Liver (tissue), 10 donors: ENCODE measurements at places on chromosomes 3 and 15. TPM values are rescaled to one million over a fixed set of nuclear protein-coding genes. Genes with fewer than 3 reads are reported as not detected.

- no peak for DNase-seq
- H3K27me3 ChIP-seq = no peaks in the 10 kb centered on the region
- H3K4me1 ChIP-seq = no peaks in the 10 kb centered on the region
- H3K27ac ChIP-seq = no peak overlapping the region
These were observed 121.4 kb downstream of the FAM43A start for GRCh38 chr3:194806991-194807630.

- no peak for DNase-seq
- H3K4me1 ChIP-seq = no peaks in the 10 kb centered on the region
- no peaks in the 10 kb centered on the region for H3K27me3 ChIP-seq
- no peak overlapping the region for H3K27ac ChIP-seq
- H3K36me3 ChIP-seq = no peaks in the 10 kb centered on the region
These were observed 467.4 kb upstream of the BCHE start for GRCh38 chr3:166304584-166304983.

The NMNAT3 gene
- total RNA-seq = 3.5 TPM

GRCh38 chr15:65595960-65596359 is 15.0 kb downstream of the INTS14 start:
- peaks cover 13% of the 10 kb centered on the region for H3K36me3 ChIP-seq
- H3K27me3 ChIP-seq = no peaks in the 10 kb centered on the region
- no peaks in the 10 kb centered on the region for H3K4me1 ChIP-seq

DNA sequence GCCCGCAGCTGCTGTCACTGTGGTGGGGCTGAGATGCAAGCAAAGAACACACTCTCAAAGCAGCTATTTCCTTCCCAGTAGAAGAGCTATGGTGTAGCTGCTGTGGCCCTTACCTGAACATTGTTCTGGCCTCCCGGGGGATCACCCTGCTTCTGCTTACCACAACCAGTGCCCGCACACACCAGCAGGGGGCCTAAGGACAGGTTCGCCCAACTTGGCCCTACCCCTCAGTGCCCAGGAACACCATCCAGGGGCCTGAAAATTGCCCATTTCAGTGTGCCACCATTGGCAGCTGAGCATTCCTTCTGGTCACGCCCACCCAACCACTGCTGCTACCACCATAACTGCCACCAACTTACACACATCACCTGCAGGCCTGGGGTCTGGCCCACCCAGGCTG is 113.0 kb downstream of the TP63 start:
- H3K4me3 ChIP-seq = no peak overlapping the region
- DNase-seq = no peak
- H3K36me3 ChIP-seq = no peaks in the 10 kb centered on the region
- H3K4me1 ChIP-seq = no peaks in the 10 kb centered on the region

The ALDH1A2 gene
- total RNA-seq = 1.2 TPM

- H3K27ac ChIP-seq = no peak overlapping the region
- no peaks in the 10 kb centered on the region for H3K27me3 ChIP-seq
- no peak overlapping the region for H3K4me3 ChIP-seq
- H3K4me1 ChIP-seq = peaks cover 21% of the 10 kb centered on the region
- DNase-seq = no peak
These were observed 402.0 kb upstream of the TBL1XR1 start for GRCh38 chr3:177599326-177599725.

GRCh38 chr3:152549263-152549662 is 280.5 kb downstream of the MBNL1 start:
- no peaks in the 10 kb centered on the region for H3K36me3 ChIP-seq
- no peaks in the 10 kb centered on the region for H3K27me3 ChIP-seq
- no peak for DNase-seq
- no peaks in the 10 kb centered on the region for H3K4me1 ChIP-seq
- H3K4me3 ChIP-seq = no peak overlapping the region
- H3K27ac ChIP-seq = no peak overlapping the region

GRCh38 chr3:50616770-50617095 is 218 bp upstream of the MAPKAPK3 start:
- DNase-seq = peak; percentile 90
- peak overlapping the region; percentile 73 for H3K4me3 ChIP-seq
- peak overlapping the region; percentile 74 for H3K27ac ChIP-seq

GRCh38 chr15:39960411-39960810 is 26.5 kb downstream of the EIF2AK4 start:
- H3K4me1 ChIP-seq = no peaks in the 10 kb centered on the region
- no peaks in the 10 kb centered on the region for H3K27me3 ChIP-seq
- H3K27ac ChIP-seq = no peak overlapping the region
- H3K4me3 ChIP-seq = no peak overlapping the region
- H3K36me3 ChIP-seq = peaks cover 9% of the 10 kb centered on the region

GRCh38 chr15:51702710-51703109 is 21.4 kb downstream of the SCG3 start:
- no peak overlapping the region for H3K4me3 ChIP-seq
- no peak overlapping the region for H3K27ac ChIP-seq
- no peaks in the 10 kb centered on the region for H3K36me3 ChIP-seq
- H3K4me1 ChIP-seq = no peaks in the 10 kb centered on the region
- H3K27me3 ChIP-seq = no peaks in the 10 kb centered on the region

DNA sequence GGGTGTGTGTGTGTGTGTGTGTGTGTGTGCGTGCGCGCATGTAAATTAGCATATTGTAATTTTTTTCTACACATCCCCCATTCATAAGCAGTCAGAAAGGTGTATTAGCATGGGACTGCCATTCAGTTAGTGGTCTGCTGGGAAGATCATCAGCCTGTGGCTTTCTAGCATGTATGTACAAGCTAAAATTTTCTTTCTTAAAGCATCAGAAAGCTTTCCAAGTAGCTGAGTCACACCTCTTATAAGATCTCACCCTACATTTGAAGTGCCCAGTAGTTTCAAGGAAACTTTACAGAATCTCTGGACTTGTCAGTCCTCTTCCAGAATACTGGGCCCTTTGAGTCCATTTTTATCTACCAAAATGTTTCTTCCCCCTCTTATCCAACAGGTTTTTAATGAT is 411.4 kb upstream of the TPRG1 start:
- no peaks in the 10 kb centered on the region for H3K36me3 ChIP-seq
- H3K27me3 ChIP-seq = no peaks in the 10 kb centered on the region
- no peak for DNase-seq
- no peak overlapping the region for H3K27ac ChIP-seq

GRCh38 chr3:85710490-85710889 is 751.7 kb downstream of the CADM2 start:
- no peaks in the 10 kb centered on the region for H3K36me3 ChIP-seq
- H3K4me1 ChIP-seq = no peaks in the 10 kb centered on the region

- no peaks in the 10 kb centered on the region for H3K27me3 ChIP-seq
- no peaks in the 10 kb centered on the region for H3K4me1 ChIP-seq
- DNase-seq = no peak
- H3K36me3 ChIP-seq = no peaks in the 10 kb centered on the region
These were observed 122.2 kb downstream of the SYNPR start for GRCh38 chr3:63400246-63400860.

DNA sequence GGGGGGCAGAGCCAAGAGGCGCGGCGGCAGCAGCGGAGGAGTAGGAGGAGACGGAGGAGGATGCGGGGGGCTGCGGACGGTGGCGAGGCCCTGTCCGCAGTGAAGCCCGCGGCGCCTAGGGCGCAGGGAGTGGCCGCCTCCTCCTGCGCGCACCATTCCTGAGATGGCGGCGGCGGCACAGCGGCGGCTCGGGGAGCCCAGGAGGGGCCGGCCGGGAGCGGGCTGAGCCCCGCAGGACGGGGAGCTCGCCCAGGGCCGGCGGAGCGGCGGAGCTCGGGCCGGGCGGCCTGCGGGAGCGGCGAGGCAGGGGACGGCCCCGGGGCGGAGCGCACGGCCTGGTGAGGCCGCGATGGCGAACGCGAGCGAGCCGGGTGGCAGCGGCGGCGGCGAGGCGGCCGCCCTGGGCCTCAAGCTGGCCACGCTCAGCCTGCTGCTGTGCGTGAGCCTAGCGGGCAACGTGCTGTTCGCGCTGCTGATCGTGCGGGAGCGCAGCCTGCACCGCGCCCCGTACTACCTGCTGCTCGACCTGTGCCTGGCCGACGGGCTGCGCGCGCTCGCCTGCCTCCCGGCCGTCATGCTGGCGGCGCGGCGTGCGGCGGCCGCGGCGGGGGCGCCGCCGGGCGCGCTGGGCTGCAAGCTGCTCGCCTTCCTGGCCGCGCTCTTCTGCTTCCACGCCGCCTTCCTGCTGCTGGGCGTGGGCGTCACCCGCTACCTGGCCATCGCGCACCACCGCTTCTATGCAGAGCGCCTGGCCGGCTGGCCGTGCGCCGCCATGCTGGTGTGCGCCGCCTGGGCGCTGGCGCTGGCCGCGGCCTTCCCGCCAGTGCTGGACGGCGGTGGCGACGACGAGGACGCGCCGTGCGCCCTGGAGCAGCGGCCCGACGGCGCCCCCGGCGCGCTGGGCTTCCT is at the start of gene GPR27:
Gene GPR27, plus strand, starts transcription at position 155 of the 909 bp plus-strand sequence. Its CDS starts 195 bp downstream, at position 350.
- no peaks in the 10 kb centered on the region for H3K27me3 ChIP-seq
- H3K4me1 ChIP-seq = peaks cover 11% of the 10 kb centered on the region
- no peak within 1 kb of the TSS for H3K27ac ChIP-seq
- H3K4me3 ChIP-seq = peak within 1 kb of the TSS; percentile 28
- no peak for DNase-seq
- H3K36me3 ChIP-seq = no peaks in the 10 kb centered on the region

The TGM4 gene
- not detected for total RNA-seq

The ANKUB1 gene
- not detected for total RNA-seq

The ZNF654 gene
- 7.2 TPM for total RNA-seq

GRCh38 chr3:15309662-15310335 is 22.6 kb downstream of the SH3BP5 start:
- no peaks in the 10 kb centered on the region for H3K4me1 ChIP-seq
- no peaks in the 10 kb centered on the region for H3K36me3 ChIP-seq
- H3K27me3 ChIP-seq = no peaks in the 10 kb centered on the region
- DNase-seq = no peak
- no peak overlapping the region for H3K4me3 ChIP-seq
- H3K27ac ChIP-seq = no peak overlapping the region

DNA sequence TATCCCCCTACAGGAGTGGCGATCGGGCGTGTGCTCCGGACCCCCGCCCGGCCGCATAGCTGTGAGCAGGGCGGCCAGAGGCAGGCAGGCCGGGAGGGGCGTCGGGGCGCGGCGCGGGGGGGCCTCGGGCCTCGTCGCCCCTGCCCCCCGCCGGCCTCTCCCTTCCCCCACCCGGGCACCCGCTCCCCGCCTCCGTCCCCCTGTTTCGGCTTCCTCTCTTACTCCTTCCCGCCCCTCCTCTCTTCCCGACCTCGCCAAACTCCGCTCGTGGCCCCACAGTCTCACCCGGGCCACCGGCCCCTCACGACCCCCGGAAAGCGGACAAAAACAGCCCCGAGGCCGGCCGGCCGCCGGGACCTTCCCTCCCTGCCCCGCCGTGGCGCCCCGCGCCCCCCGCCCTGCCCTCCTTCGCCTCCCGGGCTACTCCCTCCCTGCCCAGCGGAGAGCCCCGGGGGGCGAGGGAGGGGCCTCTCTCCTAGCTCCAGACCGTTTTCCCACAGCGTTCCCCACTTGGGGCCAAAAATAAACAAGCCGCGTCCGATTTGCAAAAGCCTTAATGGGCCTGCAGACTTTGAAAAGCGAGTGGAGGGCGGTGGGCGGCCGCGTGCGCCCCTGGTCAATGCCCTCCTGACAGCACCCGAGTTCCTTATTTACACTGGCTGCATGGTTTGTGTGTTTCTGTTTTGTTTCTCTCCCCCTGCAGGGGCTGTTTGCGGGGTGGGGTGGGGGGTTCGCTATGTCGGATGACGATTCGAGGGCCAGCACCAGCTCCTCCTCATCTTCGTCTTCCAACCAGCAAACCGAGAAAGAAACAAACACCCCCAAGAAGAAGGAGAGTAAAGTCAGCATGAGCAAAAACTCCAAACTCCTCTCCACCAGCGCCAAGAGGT is 1.0 kb downstream of the UBE2E1 start:
- peaks cover 14% of the 10 kb centered on the region for H3K4me1 ChIP-seq
- peak; percentile 43 for DNase-seq
- H3K4me3 ChIP-seq = peak overlapping the region; percentile 57
- H3K27me3 ChIP-seq = no peaks in the 10 kb centered on the region

The MST1R gene
- total RNA-seq = 0.42 TPM

DNA sequence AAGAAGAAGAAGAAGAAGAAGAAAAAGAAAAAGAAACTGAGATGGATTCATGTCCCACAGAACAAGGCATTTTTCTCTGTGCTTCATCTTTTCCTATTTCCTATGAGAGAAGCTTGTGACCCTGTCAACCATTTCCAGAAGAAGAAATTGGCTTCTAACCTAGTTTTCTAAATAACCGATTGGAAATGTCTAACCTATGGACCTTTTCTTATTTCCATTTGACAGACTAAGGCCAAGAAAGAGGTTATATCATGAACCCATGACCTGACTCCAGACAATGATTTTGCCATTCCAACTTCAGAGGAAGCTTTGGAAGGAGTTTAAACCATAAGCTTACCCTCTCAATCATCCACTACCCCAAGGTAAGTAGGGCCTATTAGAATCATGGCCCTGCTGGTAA is 16.3 kb upstream of the CSRNP1 start:
- no peak overlapping the region for H3K4me3 ChIP-seq
- no peaks in the 10 kb centered on the region for H3K36me3 ChIP-seq
- no peaks in the 10 kb centered on the region for H3K27me3 ChIP-seq

DNA sequence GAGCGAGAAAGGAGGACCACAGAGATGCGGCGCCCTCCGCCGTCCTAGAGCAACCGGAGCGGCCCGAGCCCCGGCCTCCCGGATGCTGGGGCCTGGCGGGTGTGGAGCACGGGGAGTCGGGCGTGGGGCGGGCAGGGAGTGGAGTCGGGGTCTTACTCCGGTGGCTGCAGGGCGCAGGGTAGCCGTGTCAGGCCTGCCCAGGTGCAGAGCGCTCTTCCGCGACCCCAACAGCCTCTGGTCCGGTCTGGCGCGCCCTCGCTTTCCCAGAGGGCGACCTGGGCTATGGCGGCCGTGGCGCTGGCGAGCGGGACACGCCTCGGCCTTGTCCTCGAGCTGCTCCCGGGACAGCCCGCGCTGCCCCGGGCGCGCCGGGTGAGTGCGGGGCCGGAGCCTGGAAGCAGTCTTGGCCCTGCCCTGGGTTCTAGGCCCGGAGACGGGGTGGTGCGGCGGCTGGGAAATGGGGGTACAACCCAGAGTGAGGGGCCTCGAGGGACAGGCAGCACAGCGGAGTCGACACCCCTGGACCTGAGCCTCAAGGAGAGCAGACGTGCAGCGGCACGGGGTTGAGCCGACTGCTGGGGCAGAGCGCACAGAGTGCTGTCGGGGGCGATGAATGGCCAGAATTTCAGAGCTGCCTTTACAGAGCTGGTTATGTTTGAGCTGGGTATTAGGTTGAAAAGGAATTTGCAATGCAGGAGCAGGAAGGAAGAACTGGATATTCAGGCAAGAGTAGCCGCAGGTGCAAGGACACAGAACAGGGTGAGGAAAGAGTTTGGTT is at the start of gene ZNF662:
Gene ZNF662, plus strand, starts transcription at position 73 of the 778 bp plus-strand sequence. CDS start 1,973 bp downstream, outside the sequence.
- H3K27ac ChIP-seq = no peak within 1 kb of the TSS
- H3K27me3 ChIP-seq = no peaks in the 10 kb centered on the region
- peaks cover 18% of the 10 kb centered on the region for H3K4me1 ChIP-seq
- peaks cover 6% of the 10 kb centered on the region for H3K36me3 ChIP-seq

- H3K4me1 ChIP-seq = no peaks in the 10 kb centered on the region
- no peak for DNase-seq
- no peaks in the 10 kb centered on the region for H3K27me3 ChIP-seq
- H3K36me3 ChIP-seq = no peaks in the 10 kb centered on the region
- H3K4me3 ChIP-seq = no peak overlapping the region
These were observed 82.8 kb upstream of the CDV3 start for GRCh38 chr3:133490468-133491351.

The ARHGAP11A gene
- total RNA-seq = 20.6 TPM

GRCh38 chr3:119632216-119632615 is 28.2 kb downstream of the POPDC2 start:
- H3K27ac ChIP-seq = no peak overlapping the region
- no peak overlapping the region for H3K4me3 ChIP-seq
- H3K36me3 ChIP-seq = no peaks in the 10 kb centered on the region
- no peaks in the 10 kb centered on the region for H3K4me1 ChIP-seq
- DNase-seq = no peak

GRCh38 chr15:76320012-76320411 is 8.7 kb upstream of the ETFA start:
- no peaks in the 10 kb centered on the region for H3K36me3 ChIP-seq
- no peaks in the 10 kb centered on the region for H3K27me3 ChIP-seq
- no peak overlapping the region for H3K4me3 ChIP-seq
- no peak overlapping the region for H3K27ac ChIP-seq
